ENCODE measurements at places on chromosomes 11 and 22.

GRCh38 chr22:27164781-27165503 is 507.6 kb downstream of the MIAT start:
- no peak overlapping the region for H3K4me3 ChIP-seq
- no peaks in the 10 kb centered on the region for H3K36me3 ChIP-seq
- H3K27ac ChIP-seq: no peak overlapping the region
- no peak for DNase-seq
- no peaks in the 10 kb centered on the region for H3K4me1 ChIP-seq

- H3K27me3 ChIP-seq: no peaks in the 10 kb centered on the region
- no peak overlapping the region for H3K4me3 ChIP-seq
- DNase-seq: no peak
- H3K27ac ChIP-seq: no peak overlapping the region
Observed at GRCh38 chr11:130330101-130330684, 15.5 kb upstream of the ZBTB44 start.

DNA sequence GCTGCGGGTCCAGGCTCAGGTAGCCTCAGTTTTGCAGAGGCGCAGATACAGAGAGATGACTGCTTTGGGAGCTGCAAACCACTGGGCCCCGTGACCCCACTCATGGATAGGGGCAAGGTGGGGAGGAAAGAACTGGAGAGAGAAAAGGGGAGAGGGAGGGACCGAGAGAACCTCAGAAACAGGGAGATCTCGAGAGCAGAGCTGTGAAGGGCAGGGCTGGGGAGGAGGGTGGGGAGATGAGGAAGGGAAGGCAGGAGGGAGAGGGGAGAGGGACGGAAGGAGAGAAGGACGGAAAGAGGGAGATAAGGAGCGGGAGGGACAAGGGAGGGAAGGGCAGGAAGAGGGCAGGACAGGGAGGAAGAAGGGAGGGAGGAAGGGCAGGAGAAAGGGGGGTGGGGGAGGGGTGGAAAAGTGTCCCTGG is 46.3 kb downstream of the IGLL1 start:
- no peak for DNase-seq
- H3K4me1 ChIP-seq: no peaks in the 10 kb centered on the region
- H3K4me3 ChIP-seq: no peak overlapping the region
- no peaks in the 10 kb centered on the region for H3K36me3 ChIP-seq
- H3K27me3 ChIP-seq: no peaks in the 10 kb centered on the region

GRCh38 chr22:25497181-25497641 is 67.3 kb upstream of the GRK3 start:
- no peaks in the 10 kb centered on the region for H3K4me1 ChIP-seq
- H3K4me3 ChIP-seq: no peak overlapping the region
- H3K36me3 ChIP-seq: no peaks in the 10 kb centered on the region
- H3K27me3 ChIP-seq: no peaks in the 10 kb centered on the region

- H3K27me3 ChIP-seq: no peaks in the 10 kb centered on the region
- H3K4me3 ChIP-seq: no peak overlapping the region
- H3K27ac ChIP-seq: no peak overlapping the region
- DNase-seq: no peak
Observed at GRCh38 chr11:99534812-99535211, 514.1 kb downstream of the CNTN5 start.

DNA sequence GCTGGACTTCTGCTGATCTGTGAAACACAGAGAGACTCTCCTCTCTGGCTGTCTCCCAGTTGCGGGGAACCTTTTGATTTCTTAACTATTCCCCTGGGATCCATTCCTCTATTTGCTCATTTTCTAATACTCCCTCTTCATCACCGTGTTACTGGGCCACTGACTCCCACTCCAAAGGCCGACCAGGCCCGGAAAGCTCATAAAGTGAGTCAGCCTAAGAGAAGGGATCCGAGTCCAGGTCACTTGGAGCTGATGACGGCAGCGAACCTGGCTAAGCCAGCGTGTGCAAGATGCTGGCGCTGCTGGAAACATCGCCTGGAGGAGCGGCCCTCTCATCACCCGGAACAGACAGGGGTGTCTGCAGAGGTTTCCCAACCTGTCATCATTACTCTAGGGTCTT is 112.8 kb downstream of the FBXO7 start:
- no peaks in the 10 kb centered on the region for H3K4me1 ChIP-seq
- H3K4me3 ChIP-seq: no peak overlapping the region
- no peaks in the 10 kb centered on the region for H3K27me3 ChIP-seq

DNA sequence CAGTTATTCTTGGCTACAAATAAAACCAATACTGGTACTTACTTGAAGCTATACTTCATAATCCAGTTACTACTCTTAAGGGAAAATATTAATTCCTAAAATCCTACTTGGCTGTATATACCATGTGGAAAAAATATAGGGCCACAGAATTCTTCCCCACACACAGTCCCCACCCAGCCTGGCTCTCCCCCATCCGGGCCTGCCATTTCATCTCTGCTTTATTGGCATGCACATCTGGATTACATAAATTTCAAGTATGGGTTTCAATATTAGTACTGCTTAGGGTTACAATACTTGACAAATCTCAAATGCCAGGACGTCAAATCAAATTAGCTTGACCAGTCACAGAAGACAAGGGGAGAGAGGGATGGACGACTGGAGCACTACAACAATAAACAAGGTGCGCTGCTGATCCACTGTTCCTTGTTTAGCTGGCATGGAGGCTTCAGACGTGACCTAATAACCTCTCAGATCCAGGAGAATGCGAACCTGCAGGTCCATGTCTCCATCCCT is 81.4 kb downstream of the ABTB2 start:
- H3K36me3 ChIP-seq: no peaks in the 10 kb centered on the region
- H3K4me3 ChIP-seq: no peak overlapping the region
- no peak overlapping the region for H3K27ac ChIP-seq
- H3K27me3 ChIP-seq: no peaks in the 10 kb centered on the region
- H3K4me1 ChIP-seq: no peaks in the 10 kb centered on the region

GRCh38 chr22:28674121-28674563 is 5.5 kb downstream of the TTC28 start:
- no peak overlapping the region for H3K27ac ChIP-seq
- no peak for DNase-seq
- no peaks in the 10 kb centered on the region for H3K4me1 ChIP-seq
- H3K27me3 ChIP-seq: no peaks in the 10 kb centered on the region
- no peak overlapping the region for H3K4me3 ChIP-seq

- no peaks in the 10 kb centered on the region for H3K27me3 ChIP-seq
- DNase-seq: no peak
- H3K27ac ChIP-seq: no peak overlapping the region
- H3K4me3 ChIP-seq: no peak overlapping the region
- no peaks in the 10 kb centered on the region for H3K4me1 ChIP-seq
Observed at GRCh38 chr11:24664399-24664798, 167.5 kb downstream of the LUZP2 start.

GRCh38 chr11:70328556-70328955 is 58.1 kb downstream of the PPFIA1 start:
- H3K36me3 ChIP-seq: peaks cover 6% of the 10 kb centered on the region
- H3K27me3 ChIP-seq: no peaks in the 10 kb centered on the region
- H3K27ac ChIP-seq: no peak overlapping the region
- no peak overlapping the region for H3K4me3 ChIP-seq
- DNase-seq: no peak

DNA sequence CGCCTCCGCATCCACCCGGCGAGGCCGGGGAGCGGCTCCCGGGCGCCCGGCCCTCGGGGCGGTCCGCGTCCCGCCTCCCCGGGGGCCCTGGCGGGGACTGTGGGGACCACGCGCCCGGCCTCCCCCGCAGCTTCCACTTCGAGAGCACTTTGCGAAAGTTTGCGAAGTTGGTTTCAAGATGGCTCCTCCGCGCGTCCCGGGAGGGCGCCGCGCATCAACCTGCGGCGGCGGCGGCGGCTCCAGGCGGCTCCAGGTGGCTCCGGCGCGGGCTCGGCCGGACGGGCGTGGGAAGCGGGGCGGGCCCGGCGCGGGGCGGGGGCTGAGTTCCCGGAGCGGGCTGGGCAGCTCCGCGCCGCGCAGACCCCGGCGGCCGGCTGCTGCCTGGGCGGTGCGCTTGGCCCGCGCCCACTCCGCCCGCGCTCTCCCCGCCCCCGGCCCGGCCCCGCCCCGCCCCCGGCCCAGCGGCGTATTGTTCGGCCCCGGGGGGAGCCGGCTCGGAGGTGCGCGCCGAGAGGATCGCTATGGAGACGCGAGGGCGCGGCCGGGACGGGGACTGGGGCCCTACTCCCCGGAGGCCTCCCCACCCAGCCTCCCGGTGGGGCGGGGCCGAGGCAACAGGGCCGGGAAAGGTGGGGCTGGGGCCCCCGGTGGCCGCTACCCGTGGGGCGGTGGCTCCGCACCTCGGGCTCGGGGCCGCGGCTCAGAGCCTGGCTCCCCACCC is at the start of gene CELSR1:
TSS of gene CELSR1 (minus strand) at position 396 of the 721 bp plus-strand sequence. CDS start 450 bp downstream, outside the sequence.
- no peaks in the 10 kb centered on the region for H3K4me1 ChIP-seq
- no peaks in the 10 kb centered on the region for H3K27me3 ChIP-seq
- DNase-seq: peak; percentile 74
- no peak within 1 kb of the TSS for H3K27ac ChIP-seq

DNA sequence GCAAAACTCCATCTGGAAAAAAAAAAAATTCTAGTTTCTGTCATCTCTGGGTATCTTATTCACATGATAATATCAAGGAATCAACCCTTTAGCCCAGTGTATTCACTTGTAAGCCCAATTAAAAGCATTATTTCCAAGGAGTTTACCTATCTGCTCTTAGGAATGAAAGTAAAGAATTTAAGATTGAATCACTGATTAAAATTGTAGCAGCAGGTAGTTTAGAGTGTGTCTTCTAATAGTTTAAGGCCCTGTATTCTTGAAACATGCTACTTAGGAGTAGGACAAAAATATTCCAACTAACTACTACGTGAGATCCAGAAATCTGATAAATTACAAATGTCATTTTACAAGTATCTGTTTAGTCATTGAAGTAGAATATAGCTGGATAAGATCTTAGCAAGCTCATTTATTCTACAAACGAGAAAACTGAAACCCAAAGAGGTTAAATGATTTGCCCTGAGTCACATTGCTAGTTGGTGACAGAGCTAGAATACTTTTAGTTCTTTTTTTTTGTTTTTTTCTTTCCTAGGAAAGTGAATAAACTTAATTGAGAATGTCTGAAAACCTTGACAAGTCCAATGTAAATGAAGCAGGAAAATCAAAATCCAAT is 4.0 kb downstream of the TCP11L1 start:
- DNase-seq: no peak
- H3K4me3 ChIP-seq: no peak overlapping the region
- peaks cover 8% of the 10 kb centered on the region for H3K4me1 ChIP-seq
- H3K36me3 ChIP-seq: no peaks in the 10 kb centered on the region

GRCh38 chr11:128235958-128236357 is 351.4 kb downstream of the ETS1 start:
- no peaks in the 10 kb centered on the region for H3K4me1 ChIP-seq
- no peak overlapping the region for H3K4me3 ChIP-seq
- DNase-seq: no peak
- H3K27ac ChIP-seq: no peak overlapping the region
- H3K27me3 ChIP-seq: no peaks in the 10 kb centered on the region

- no peaks in the 10 kb centered on the region for H3K4me1 ChIP-seq
- H3K4me3 ChIP-seq: no peak overlapping the region
- no peaks in the 10 kb centered on the region for H3K36me3 ChIP-seq
- no peak for DNase-seq
- H3K27me3 ChIP-seq: no peaks in the 10 kb centered on the region
Observed at GRCh38 chr11:122721201-122721963, 65.9 kb downstream of the UBASH3B start.

DNA sequence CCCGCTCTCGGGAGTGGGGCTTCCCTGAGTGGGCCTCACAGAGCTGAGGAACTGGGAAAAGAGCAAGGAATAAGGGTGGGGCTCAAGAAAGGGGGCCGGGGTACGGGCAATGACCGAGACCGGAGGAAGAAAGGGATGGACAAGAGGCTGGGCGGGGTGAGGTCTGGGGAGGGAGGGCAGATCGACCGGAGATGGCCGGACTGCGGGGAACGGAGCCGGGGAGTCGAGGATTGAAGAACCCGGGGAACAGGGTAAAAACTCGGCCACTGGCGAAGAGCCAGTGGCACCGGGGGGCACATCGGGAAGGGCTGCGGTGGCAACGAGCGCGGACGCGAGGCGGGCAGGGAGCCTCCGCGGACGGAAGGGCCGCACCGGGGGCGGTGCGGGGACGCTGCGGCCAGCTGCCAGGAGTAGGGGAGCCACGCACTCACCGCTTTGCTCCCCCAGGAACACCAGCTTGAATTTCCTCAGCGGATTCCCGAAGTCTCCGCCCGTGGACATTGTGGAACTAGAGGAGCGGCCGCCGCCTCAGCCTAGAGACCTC is 667 bp downstream of the RAB6A start:
- H3K27me3 ChIP-seq: no peaks in the 10 kb centered on the region
- H3K4me1 ChIP-seq: no peaks in the 10 kb centered on the region
- H3K36me3 ChIP-seq: no peaks in the 10 kb centered on the region
- H3K27ac ChIP-seq: peak overlapping the region; percentile 71

GRCh38 chr22:29039148-29039547 is 22.5 kb downstream of the C22orf31 start:
- no peak overlapping the region for H3K4me3 ChIP-seq
- no peaks in the 10 kb centered on the region for H3K36me3 ChIP-seq
- H3K27ac ChIP-seq: no peak overlapping the region
- DNase-seq: no peak

GRCh38 chr11:57485217-57485990 is 25.1 kb downstream of the RTN4RL2 start:
- no peak for DNase-seq
- no peaks in the 10 kb centered on the region for H3K4me1 ChIP-seq
- no peak overlapping the region for H3K4me3 ChIP-seq

GRCh38 chr22:33023153-33023827 is 34.9 kb downstream of the SYN3 start:
- no peaks in the 10 kb centered on the region for H3K36me3 ChIP-seq
- H3K27ac ChIP-seq: no peak overlapping the region
- DNase-seq: no peak
- no peak overlapping the region for H3K4me3 ChIP-seq
- H3K27me3 ChIP-seq: peaks cover 2% of the 10 kb centered on the region
- H3K4me1 ChIP-seq: no peaks in the 10 kb centered on the region

DNA sequence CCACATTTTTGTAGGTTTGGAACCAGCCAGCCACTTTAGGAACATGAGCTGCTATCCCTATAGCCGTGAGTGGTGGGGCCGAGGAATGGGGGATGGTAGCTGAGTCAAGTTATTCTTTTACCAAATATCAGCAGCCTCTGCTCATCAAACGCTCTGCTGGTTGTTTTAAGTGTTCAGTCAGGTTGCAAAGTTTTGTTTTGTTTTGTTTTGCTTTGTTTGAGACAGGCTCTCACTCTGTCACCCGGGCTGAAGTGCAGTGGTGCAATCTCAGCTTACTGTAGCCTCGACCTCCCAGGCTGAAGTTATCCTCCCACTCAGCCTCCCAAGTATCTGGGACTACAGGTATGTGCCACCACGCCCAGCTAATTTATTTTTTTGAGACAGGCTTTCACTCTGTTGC is 14.4 kb downstream of the CABIN1 start:
- DNase-seq: no peak
- H3K27ac ChIP-seq: no peak overlapping the region
- no peaks in the 10 kb centered on the region for H3K4me1 ChIP-seq
- H3K4me3 ChIP-seq: no peak overlapping the region
- no peaks in the 10 kb centered on the region for H3K36me3 ChIP-seq

DNA sequence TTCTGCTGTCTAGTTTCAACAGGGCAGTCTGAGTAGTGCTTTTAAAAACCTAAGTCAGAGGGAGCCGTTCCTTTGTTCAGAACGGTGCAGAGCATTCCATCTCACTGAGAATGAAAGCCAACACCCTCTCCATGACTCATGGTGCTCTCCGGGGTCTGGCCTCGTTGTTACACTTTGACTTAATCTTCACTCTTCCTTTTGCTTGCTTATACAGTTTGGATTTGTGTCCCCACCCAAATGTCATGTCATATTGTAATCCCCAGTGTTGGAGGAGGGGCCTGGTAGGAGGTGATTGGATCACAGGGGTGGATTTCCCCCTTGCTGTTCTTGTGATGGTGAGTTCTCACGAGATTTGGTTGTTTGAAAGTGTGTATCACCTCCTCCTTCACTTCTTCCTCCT is 292.2 kb downstream of the ST3GAL4 start:
- no peaks in the 10 kb centered on the region for H3K4me1 ChIP-seq
- no peak overlapping the region for H3K4me3 ChIP-seq
- no peak for DNase-seq
